ENCODE measurements at places on chromosomes 6 and 20.

- no peak for DNase-seq
Observed at GRCh38 chr6:149855040-149855654, 9.0 kb downstream of the LRP11 start.

DNA sequence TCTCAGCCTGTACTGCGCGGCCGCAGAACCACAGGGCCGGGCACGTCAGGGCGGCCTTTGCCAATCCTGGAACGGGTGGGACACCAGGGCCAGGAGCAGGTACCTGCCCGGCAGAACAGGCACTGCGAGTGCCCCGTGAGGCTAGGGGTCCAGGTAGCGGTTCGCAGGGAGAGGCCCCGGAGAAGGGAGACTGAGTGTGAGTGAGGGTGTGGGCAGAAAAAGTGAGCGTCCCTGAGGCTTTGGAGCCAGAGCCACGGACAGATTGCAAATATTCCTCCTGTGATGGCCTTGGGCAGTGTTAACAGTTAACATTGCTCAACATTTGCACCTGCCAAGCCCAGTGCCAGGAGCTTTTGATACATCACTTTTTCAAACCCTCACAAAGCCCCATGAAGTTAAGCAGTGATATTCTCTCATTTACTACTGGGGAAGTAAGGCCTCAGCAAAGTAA is 491 bp downstream of the GNMT start:
- peak; percentile 13 for DNase-seq

- no peak for DNase-seq
Observed at GRCh38 chr6:133854364-133855275, 34.3 kb upstream of the TCF21 start.

DNA sequence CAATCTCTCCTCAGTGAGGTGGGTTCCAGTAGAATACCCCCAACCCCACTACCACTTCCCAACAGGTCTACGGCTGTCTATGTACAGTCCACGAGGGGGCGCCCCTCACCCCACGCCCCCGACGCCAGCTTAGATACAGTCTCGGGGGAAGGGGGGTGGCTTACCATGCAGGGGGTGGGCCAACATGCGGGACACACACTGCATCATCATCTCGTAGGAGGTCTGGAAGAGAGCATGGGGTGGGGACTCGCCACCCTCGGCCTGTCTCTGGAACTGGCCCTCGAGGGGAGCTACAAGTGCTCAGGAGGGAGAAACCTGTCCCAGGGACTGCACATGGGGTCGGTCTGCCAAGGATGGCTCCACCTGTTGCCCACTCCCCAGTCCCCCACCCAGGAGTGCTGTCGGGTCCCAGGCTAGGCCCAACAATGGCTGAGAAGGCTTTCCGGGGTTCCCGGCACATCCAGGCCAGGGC is 8.5 kb downstream of the MTCH1 start:
- no peak for DNase-seq

GRCh38 chr6:1705630-1706029 is 95.9 kb downstream of the FOXC1 start:
- no peak for DNase-seq

- no peak for DNase-seq
Observed at GRCh38 chr6:24545691-24546090, 50.9 kb downstream of the ALDH5A1 start.

GRCh38 chr6:24053057-24053456 is 73.0 kb upstream of the NRSN1 start:
- DNase-seq = no peak

DNA sequence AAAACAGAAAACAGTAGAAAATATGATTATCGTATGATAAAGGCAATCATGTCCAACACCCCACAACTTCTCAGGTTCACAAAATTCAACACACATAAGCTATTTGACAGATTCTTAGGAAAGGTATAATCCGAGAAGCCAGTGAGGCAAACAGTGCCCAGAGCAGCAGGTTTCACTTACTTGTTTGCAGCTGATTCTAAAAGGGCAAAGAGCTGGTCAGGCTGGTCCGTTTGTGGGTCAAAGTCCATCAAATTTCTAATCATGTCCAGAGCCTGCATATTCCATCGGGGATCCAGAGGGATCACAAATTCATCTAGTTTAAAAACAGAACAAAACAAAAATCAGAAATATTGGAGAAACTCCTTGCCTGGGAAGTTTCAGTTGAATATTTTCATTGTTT is 69.8 kb upstream of the LYRM2 start:
- DNase-seq = no peak

- DNase-seq = no peak
Observed at GRCh38 chr6:146574211-146574610, 24.6 kb upstream of the ADGB start.

GRCh38 chr6:169166896-169167580 is 86.6 kb downstream of the THBS2 start:
- DNase-seq = no peak

Measured in SHP77 (cell line).